ENCODE measurements at places on chromosomes 5 and 9. TPM values are rescaled to one million over a fixed set of nuclear protein-coding genes. Genes with fewer than 3 reads are reported as not detected.

The KCNV2 gene
- not detected for total RNA-seq

The MARCOL gene
- total RNA-seq, result not detected

The NIPAL4 gene
- not detected for total RNA-seq

The MYMK gene
- total RNA-seq, result not detected

DNA sequence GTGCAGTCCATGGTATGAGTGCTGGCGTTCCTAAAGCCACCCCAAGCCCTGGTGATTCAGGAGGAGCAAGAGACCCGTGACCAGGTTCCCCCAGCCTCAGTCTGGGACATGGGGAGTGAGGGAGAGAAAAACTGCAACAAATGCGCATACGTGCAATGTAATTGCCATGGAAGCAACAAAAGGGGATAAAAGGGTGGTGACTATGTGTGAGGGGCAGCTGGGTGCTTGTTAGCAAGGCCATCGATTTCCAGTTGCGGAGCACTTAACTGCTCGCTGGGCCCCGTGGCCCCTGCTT is 709 bp upstream of the SH3PXD2B start:
- H3K27me3 ChIP-seq, result no peaks in the 10 kb centered on the region
- H3K36me3 ChIP-seq, result no peaks in the 10 kb centered on the region
- peak overlapping the region; percentile 40 for H3K4me3 ChIP-seq

DNA sequence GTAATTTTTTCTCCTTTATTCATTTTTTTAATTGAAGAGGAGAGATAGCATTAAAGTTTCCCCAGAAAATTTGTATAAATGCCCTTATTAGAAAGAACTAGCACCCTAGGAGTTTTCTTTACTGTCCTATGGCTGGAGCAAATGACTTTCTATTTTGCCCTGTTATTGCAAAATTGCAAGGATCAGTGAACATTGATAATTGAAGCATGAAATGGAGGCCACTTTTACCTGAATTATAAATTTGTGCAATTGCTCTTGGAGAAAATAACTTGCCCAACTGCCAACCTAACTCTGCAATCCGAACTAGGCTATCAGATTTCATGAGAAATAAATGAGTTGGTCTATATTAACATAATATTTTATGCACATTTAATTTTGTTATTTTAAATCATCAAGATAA is 111.9 kb downstream of the MTRR start:
- H3K27me3 ChIP-seq, result no peaks in the 10 kb centered on the region
- no peak overlapping the region for H3K4me3 ChIP-seq
- DNase-seq, result no peak

DNA sequence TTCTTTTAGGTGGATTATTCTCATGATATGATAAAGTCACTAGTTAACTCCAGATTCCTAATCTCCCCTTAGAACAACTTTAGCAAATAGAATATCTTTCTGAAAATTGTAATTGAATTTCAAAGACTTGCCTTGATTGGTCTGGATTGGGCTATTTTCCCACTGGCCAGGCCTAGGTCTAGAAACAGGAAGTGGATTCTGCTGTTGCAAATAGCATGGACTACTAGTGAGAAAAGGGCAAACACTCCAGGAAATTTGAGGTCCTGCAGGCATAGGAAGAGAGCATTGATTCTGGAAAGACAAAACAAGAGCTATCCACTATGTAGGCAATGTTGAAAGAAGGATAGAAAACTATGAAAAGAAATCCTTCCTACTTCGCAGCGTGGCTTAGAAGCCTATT is 113.4 kb downstream of the KCTD16 start:
- no peak overlapping the region for H3K4me3 ChIP-seq
- H3K36me3 ChIP-seq, result no peaks in the 10 kb centered on the region
- H3K27me3 ChIP-seq, result no peaks in the 10 kb centered on the region

GRCh38 chr5:131664929-131665328 is 29.9 kb upstream of the RAPGEF6 start:
- no peaks in the 10 kb centered on the region for H3K4me1 ChIP-seq
- no peaks in the 10 kb centered on the region for H3K27me3 ChIP-seq
- no peak overlapping the region for H3K4me3 ChIP-seq
- H3K27ac ChIP-seq, result no peak overlapping the region

DNA sequence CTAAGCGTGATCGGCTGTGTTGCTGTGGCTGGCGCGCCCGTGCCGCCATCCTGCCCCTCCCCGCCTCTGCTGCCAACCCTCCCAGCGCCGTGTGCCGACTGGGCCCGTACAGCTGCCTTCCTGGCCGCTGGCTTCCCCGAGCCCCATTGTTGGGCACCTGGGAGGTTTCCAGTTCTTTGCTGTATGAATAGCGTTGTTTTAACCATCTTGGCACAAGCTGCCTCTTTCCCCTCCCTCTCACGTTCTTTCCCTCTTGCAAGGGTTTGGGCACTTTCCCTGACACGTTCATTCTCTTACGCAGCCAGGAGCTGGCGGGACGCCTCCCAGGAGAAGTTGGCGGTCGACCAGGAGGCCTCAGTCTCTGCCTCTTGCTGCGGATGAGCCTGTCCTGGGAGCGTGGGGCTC is 43.1 kb upstream of the RXRA start:
- no peaks in the 10 kb centered on the region for H3K27me3 ChIP-seq
- H3K4me1 ChIP-seq, result peaks cover 10% of the 10 kb centered on the region
- H3K36me3 ChIP-seq, result no peaks in the 10 kb centered on the region

Data from uterus (tissue), 4 donors.